Chondrocyte (in vitro differentiated cells): ENCODE measurements at places on chromosomes 7 and 10.
A peak's percentile ranks its signal among the peaks of the same experiment; 100 is the strongest.

- no peaks in the 10 kb centered on the region for H3K27me3 ChIP-seq
- DNase-seq: no peak
- no peak overlapping the region for H3K4me3 ChIP-seq
- H3K4me1 ChIP-seq: no peaks in the 10 kb centered on the region
- no peak overlapping the region for H3K27ac ChIP-seq
- H3K36me3 ChIP-seq: no peaks in the 10 kb centered on the region
These were observed 31.2 kb downstream of the CCDC126 start for GRCh38 chr7:23628370-23628769.

GRCh38 chr7:43353902-43354301 lies 229.0 kb upstream of the STK17A start:
- no peaks in the 10 kb centered on the region for H3K27me3 ChIP-seq
- DNase-seq: no peak
- no peak overlapping the region for H3K27ac ChIP-seq

DNA sequence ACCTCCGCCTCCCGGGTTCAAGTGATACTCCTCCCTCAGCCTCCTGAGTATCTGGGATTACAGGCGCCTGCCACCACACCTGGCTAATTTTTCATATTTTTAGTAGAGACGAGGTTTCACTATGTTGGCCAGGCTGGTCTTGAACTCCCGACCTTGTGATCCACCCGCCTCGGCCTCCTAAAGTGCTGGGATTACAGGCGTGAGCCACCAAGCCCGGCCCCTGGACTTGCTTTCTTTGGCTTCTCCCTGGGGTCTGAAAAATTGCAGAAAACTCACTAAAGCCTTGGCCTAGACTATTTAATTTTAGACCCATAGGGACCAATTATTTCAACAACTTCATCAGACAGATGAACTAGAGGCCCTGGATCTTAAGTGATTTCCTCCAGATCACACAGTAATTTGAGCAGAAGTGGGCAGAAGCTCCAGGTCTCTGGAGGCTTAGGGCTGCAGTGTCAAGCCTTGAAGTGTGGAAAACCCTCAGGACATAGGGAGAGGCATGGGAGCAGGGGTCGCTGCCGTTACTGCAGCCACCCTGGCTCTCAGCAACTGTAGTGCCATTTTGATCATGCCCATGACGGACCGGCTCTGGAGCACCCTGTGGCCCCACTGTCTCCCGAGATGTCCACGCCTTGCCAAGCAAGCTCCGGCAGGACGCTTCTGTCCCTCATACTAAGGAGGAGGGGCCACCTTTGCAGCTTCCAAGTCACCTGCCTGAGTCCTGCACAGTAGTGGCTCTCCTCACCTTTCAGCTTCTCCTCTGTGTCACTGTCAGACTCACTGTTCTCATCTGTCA lies 72.4 kb downstream of the DENND2A start:
- H3K4me3 ChIP-seq: no peak overlapping the region
- H3K4me1 ChIP-seq: peaks cover 20% of the 10 kb centered on the region
- H3K27ac ChIP-seq: no peak overlapping the region
- no peak for DNase-seq
- no peaks in the 10 kb centered on the region for H3K27me3 ChIP-seq
- peaks cover 8% of the 10 kb centered on the region for H3K36me3 ChIP-seq

DNA sequence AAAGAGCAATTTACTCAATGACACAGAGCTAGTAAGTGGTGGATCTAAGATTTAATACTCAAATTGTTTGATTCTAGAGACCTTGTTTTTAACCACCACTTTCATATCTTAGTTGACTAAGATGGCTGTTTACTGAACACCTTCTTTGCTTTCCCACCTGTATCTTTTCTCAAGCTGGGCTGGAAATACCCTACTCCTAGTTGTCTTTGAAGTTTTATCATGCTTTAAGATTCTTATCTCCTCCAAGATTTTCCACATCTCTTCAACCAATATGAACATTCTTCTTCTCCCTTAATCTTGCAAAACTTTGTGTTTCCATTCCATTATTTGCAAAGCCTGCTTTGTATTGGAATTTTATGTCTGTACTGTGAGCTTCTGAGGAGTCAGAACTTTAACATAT lies 157.9 kb downstream of the NXPH1 start:
- no peaks in the 10 kb centered on the region for H3K36me3 ChIP-seq
- DNase-seq: no peak
- no peak overlapping the region for H3K4me3 ChIP-seq
- H3K27me3 ChIP-seq: peaks cover 5% of the 10 kb centered on the region
- no peaks in the 10 kb centered on the region for H3K4me1 ChIP-seq

DNA sequence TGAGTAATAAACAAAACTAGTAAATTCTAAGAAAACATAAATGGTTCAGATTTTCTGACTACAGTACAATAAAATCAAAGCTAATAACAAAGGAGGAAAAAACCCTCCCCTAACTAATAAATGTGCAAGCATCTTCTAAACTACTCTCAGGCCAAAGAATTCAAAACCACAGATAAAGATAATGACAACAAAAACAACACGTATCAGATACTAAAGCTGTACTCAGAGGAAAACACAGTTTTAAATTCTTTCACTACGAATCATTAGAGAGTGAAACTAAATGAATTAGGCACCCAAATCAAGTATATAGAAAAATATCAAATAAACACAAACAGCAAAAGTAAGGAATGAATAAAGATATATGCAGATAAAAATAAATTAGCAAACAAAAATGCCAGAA lies 200.9 kb downstream of the TEX36 start:
- H3K27ac ChIP-seq: no peak overlapping the region
- H3K4me3 ChIP-seq: no peak overlapping the region
- no peaks in the 10 kb centered on the region for H3K36me3 ChIP-seq

DNA sequence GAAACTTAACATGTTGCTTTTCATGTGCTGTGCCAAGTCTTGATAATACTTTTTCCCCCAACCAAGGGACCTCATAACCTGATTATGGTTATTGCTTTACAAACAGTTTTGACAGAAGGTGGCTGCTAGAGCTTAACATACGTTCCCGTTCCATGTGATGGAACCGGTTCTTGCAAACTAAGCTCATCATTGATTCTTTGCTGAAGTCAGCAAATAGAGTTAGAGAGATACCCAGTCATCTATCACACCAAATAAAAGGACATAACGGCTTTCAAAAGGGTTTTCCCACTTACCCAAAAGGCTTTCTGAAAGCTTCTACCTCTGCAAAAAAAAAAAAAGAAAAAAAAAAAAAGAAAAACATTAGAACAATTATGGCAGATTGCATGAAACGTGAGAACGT lies 230.3 kb upstream of the MDFIC start:
- no peak overlapping the region for H3K27ac ChIP-seq
- no peaks in the 10 kb centered on the region for H3K4me1 ChIP-seq
- H3K27me3 ChIP-seq: no peaks in the 10 kb centered on the region
- H3K36me3 ChIP-seq: peaks cover 8% of the 10 kb centered on the region
- no peak overlapping the region for H3K4me3 ChIP-seq

GRCh38 chr10:7302930-7303557 lies 107.8 kb downstream of the SFMBT2 start:
- H3K36me3 ChIP-seq: peaks cover 2% of the 10 kb centered on the region
- H3K27ac ChIP-seq: no peak overlapping the region
- no peak for DNase-seq
- no peaks in the 10 kb centered on the region for H3K27me3 ChIP-seq
- H3K4me1 ChIP-seq: peaks cover 13% of the 10 kb centered on the region

- no peak overlapping the region for H3K4me3 ChIP-seq
- no peaks in the 10 kb centered on the region for H3K36me3 ChIP-seq
- H3K27me3 ChIP-seq: peaks cover 2% of the 10 kb centered on the region
- H3K27ac ChIP-seq: no peak overlapping the region
- H3K4me1 ChIP-seq: no peaks in the 10 kb centered on the region
These were observed 348.1 kb downstream of the GATA3 start for GRCh38 chr10:8402576-8402975.

GRCh38 chr7:16648551-16648950 lies 2.6 kb downstream of the BZW2 start:
- H3K27ac ChIP-seq: peak overlapping the region; percentile 19
- H3K4me3 ChIP-seq: no peak overlapping the region
- DNase-seq: no peak
- H3K4me1 ChIP-seq: peaks cover 60% of the 10 kb centered on the region
- no peaks in the 10 kb centered on the region for H3K27me3 ChIP-seq

- no peaks in the 10 kb centered on the region for H3K27me3 ChIP-seq
- H3K36me3 ChIP-seq: no peaks in the 10 kb centered on the region
- no peak overlapping the region for H3K27ac ChIP-seq
- H3K4me1 ChIP-seq: no peaks in the 10 kb centered on the region
These were observed 58.4 kb downstream of the MGMT start for GRCh38 chr10:129525401-129525801.

- H3K36me3 ChIP-seq: no peaks in the 10 kb centered on the region
- no peaks in the 10 kb centered on the region for H3K27me3 ChIP-seq
- no peak overlapping the region for H3K4me3 ChIP-seq
These were observed 525.1 kb downstream of the KIF20B start for GRCh38 chr10:90226517-90226916.

DNA sequence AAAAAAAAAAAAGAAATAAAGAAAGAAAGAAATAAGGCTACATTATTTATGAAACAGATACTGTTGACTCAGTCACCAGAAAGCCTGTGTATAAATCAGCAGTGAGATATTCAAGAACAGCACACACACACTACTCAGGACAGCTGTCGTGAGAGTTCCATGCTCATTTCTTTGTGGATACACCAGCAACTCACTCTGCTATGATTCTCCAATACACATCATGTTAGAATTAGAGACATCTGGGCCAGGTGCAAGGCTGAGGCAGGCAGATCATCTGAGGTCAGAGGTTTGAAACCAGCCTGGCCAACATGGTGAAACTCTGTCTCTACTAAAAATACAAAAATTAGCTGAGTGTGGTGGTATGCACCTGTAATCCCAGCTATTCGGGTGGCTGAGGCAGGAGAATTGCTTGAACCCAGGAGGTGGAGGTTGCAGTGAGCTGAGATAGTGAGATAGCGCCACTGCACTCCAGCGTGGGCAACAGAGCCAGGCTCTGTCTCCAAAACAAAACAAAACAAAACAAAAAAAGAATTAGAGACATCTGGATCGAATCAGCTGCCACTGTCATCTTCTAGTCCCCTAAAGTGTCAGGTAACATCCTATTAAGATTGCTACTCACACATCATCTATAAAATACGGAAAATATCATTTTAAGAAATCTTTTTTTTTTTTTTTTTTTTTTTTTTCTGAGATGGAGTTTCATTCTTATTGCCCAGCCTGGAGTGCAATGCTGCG lies 11.2 kb upstream of the NUPR2 start:
- no peak for DNase-seq
- H3K27me3 ChIP-seq: peaks cover 2% of the 10 kb centered on the region
- H3K4me1 ChIP-seq: no peaks in the 10 kb centered on the region
- H3K36me3 ChIP-seq: no peaks in the 10 kb centered on the region
- H3K27ac ChIP-seq: no peak overlapping the region

DNA sequence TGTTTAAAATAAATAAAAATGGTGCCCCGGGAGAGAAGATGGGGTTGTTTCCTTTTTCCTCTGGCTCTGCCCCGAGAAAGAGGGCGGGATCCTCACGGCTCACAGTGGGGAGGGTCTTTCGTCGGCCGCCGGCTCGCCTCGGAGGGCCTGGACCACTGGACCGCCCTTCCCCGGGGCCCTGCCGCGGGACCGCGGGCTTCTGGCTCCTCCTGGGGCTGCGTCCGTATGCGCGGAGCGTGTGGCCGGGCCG lies 3.5 kb upstream of the IGF2BP3 start:
- peak overlapping the region; percentile 91 for H3K27ac ChIP-seq
- no peaks in the 10 kb centered on the region for H3K36me3 ChIP-seq
- peak overlapping the region; percentile 91 for H3K4me3 ChIP-seq
- peaks cover 2% of the 10 kb centered on the region for H3K27me3 ChIP-seq
- no peak for DNase-seq

DNA sequence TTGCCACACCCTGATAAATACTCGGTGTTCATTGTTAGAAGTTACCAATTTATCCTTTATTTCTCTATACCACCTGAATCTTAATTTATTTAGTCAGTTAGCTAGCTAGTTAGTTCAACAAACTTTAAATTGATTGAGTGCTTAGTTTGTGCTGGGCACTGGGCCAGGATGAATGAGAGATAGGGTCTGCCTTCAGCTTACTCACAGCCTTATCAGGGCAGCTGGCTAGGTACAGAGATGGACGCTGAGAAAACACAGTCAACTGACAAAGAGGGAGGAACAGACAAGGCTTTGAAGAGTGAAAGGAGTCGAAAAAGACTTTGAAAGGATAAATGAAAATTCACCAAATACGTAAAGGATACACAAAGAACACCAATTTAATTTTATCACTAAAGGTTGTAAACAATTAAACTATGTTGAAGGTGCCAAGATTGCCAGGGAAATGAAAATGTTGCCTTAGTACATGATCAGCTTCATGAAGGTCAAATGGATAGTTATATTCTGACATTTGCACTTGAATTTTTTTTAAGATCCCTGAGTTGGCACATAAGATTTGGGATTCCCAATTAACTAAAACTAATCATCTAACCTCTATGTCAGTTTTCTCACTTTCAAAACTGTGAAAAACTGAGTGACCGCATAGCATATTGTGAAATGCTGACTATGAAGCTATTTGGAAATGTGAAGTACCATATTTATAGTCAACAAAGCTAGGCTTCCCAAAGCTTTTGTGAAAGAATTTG lies 2.1 kb downstream of the CAV2 start:
- peak overlapping the region; percentile 84 for H3K4me3 ChIP-seq
- H3K36me3 ChIP-seq: peaks cover 6% of the 10 kb centered on the region
- H3K27ac ChIP-seq: peak overlapping the region; percentile 49
- H3K27me3 ChIP-seq: no peaks in the 10 kb centered on the region

DNA sequence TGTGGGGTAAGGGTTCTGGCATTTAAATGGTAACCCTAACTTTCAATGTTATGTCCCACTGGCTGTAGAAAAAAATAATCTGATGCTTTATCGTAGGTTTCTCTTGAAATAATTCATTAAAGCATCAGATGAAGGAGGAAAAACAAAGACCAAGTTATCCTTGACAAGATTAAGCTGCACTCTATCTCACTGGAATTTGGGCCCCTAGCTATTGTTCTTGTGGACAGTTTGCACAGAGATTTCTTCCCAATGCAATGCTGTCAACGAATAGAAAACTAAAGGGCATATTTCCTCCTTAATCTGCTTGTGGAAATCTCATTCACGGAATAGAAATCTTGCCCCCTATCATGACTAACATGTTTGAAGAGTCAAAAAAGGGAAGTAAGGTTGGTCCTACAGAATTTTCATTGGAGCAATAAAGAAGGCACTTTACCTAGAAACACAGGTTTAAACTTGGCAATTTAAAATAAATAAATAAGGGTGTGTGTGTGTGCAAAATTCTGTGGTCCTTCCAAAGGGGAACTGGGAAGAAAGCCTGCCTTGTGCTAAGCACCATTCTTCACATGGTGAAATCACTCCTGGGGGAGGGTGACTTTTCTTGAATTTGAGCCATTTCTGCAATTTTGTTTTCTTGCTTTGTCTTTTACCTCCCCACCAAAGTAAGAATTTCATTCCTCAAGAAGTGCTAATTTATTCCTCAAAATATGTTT lies 242.8 kb downstream of the GLI3 start:
- no peaks in the 10 kb centered on the region for H3K27me3 ChIP-seq
- peaks cover 81% of the 10 kb centered on the region for H3K4me1 ChIP-seq
- no peaks in the 10 kb centered on the region for H3K36me3 ChIP-seq
- peak overlapping the region; percentile 17 for H3K27ac ChIP-seq
- no peak overlapping the region for H3K4me3 ChIP-seq

GRCh38 chr7:26685606-26686005 lies 178.8 kb downstream of the SKAP2 start:
- no peak overlapping the region for H3K27ac ChIP-seq
- no peak for DNase-seq
- H3K4me3 ChIP-seq: no peak overlapping the region
- peaks cover 1% of the 10 kb centered on the region for H3K36me3 ChIP-seq

GRCh38 chr7:55348502-55348901 lies 16.6 kb upstream of the LANCL2 start:
- no peaks in the 10 kb centered on the region for H3K36me3 ChIP-seq
- H3K27me3 ChIP-seq: peaks cover 10% of the 10 kb centered on the region
- no peak overlapping the region for H3K4me3 ChIP-seq
- DNase-seq: no peak
